ENCODE measurements at places on chromosomes 5 and 9. TPM values are rescaled to one million over a fixed set of nuclear protein-coding genes. Genes with fewer than 3 reads are reported as not detected.

DNA sequence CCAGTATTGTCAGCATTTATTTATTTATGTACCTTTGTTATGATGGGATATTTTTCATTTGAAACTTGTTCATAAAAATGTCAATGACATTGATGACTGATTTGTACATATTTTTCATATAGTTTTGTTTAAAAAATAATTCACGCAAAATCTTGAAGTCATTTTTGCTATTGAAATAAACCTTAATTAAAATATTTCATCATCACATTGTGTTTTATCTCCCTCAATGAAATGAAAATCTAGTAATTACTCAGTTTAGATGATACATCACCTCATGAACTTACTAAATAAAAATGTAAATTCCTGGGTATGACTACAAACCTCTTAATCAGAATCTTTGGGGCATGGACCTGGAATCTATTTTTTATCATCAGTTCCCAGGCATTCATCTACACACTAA, 89.6 kb downstream of the OSMR start:
- no peak for DNase-seq

- DNase-seq = peak; percentile 92
Measured at GRCh38 chr9:129351058-129351641, 173.1 kb upstream of the IER5L start.

GRCh38 chr9:85484235-85484634, 257.5 kb downstream of the AGTPBP1 start:
- DNase-seq = no peak

DNA sequence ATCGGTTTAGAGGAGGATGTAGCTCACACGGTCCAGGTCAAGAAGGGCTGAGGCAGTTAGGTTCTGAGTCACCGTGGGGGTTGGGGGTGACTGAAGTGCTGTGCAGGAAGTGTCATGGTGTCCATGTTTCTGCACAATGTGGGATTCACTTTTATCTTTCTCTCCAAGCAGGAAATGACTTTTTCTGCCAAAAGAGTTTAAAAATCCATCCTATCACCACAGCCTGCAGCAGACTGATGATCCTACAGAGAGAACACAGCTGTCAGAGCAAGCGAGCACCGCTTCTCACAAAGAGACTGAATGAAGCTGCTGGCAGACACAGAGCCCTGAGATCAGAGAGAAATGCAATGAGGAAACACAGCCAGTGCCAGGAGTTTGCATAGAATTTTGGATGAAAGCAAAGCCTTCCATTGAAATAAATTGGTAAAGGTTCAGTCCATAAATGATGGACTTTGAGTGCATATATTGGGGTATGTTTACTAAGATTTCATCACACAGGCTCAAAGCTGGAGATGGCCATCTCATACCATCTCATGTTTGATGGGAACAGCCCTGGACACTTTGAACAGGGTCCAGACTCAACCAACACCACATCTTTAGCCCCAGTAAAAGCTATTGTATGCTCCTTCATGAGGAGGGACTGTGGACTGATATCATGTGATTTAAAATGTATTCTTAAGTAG, 213.9 kb upstream of the FBXL7 start:
- no peak for DNase-seq

GRCh38 chr5:72067682-72068470, 39.4 kb upstream of the MAP1B start:
- no peak for DNase-seq

The KCTD16 gene
- 0.04 TPM for total RNA-seq

The DDX4 gene
- not detected for total RNA-seq

The F12 gene
- total RNA-seq = 3.2 TPM

The DAB2 gene
- 2.7 TPM for total RNA-seq

The STPG3 gene
- not detected for total RNA-seq

The GABBR2 gene
- 0.66 TPM for total RNA-seq
